ENCODE measurements at places on chromosomes 1 and 21.

DNA sequence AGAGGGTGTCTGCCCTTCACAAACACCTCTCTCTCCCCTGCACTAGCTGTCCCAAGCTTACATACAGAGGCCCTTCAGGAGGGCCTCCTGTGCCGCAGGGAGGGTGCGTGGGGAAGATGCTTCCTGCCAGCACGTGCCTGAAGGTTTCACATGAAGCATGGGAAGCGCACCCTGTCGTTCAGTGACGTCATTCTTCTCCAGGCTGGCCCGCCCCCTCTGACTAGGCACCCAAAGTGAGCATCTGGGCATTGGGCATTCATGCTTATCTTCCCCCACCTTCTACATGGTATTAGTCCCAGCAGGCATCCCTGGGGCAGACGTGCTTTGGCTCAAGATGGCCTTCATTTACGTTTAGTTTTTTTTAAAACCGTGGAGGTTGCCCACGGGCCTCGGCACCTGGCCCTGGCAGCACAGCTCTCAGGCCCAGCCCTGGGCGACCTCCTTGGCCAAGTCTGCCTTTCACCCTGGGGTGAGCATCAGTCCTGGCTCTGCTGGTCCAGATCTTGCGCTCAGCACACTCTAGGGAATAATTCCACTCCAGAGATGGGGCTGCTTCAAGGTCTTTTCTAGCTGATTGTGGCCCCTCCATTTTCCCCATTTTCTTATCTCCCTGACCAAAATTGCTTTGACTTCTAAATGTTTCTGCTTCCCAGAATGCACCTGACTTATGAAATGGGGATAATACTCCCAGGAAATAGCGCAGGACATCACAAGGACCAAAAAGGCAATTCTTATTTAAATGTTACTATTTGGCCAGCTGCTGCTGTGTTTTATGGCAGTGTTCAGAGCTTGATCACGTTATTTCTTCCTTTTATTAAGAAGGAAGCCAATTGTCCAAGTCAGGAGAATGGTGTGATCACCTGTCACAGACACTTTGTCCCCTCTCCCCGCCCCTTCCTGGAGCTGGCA is 6.1 kb downstream of the NPPA start:
- no peak for DNase-seq

GRCh38 chr1:234458352-234459017 is 20.5 kb downstream of the TARBP1 start:
- no peak for DNase-seq

DNA sequence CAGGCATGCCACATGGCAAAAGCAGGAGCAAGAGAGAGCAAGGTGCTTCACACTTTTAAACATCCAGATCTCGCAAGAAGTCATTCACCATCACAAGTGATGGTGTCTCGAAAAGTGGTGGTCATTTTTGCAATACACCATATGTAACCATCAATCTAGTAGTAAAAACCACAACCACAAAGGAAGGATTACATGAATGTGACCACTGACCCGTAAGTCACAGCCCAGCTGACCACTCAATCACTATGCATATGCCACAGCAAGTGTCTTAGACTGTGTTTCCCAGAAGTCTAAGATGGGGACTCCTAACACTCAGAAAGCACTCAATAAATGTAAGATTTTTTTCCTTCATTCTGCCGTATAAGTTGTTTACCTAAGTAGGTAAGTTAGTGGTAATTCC is 76.9 kb downstream of the FH start:
- DNase-seq = no peak

DNA sequence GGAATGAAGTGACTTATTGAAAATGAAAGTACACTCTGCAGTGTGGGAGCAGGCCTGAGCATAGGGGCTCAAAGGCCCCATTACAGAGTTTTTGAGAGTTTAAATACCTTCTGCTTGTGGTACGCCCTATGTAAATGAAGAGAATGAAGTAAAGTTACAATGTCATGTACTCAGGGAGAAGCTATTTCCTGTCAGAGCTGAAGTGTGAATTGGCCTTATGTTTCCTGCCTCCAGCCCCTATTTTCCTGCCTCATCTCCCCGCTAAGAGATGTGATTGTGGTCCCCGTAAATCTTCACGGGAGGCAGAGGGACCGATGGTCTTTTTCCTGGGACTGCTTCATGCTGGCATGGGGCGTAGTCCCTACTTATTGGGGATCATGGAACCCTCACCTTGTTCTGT is 2.5 kb upstream of the ZNF683 start:
- no peak for DNase-seq

GRCh38 chr1:28893403-28894102 is 20.8 kb upstream of the EPB41 start:
- DNase-seq = no peak

- no peak for DNase-seq
These were observed 11.5 kb downstream of the TIAM1 start for GRCh38 chr21:31332525-31332924.

DNA sequence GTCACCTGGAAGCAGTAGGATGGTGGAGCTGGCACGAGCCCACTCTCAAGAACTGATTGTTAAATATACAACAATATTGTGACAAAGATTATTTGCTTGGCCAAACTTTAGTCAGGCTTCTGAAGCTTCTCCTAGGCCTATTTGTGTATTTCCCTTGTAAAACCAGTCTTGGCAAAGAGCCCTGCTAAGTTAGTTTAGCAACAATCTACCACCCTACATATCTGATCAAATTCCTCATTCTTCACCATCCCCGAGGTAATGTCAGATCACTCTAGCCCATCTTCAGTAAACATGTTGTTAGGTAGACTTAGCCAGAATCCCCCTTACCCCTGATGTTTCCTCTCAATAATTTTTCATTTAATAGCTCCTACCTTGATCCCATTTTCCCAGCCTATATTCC is 39.6 kb downstream of the XCL1 start:
- no peak for DNase-seq
